ENCODE measurements at places on chromosomes 12 and 14.
A peak's percentile ranks its signal among the peaks of the same experiment; 100 is the strongest.

DNA sequence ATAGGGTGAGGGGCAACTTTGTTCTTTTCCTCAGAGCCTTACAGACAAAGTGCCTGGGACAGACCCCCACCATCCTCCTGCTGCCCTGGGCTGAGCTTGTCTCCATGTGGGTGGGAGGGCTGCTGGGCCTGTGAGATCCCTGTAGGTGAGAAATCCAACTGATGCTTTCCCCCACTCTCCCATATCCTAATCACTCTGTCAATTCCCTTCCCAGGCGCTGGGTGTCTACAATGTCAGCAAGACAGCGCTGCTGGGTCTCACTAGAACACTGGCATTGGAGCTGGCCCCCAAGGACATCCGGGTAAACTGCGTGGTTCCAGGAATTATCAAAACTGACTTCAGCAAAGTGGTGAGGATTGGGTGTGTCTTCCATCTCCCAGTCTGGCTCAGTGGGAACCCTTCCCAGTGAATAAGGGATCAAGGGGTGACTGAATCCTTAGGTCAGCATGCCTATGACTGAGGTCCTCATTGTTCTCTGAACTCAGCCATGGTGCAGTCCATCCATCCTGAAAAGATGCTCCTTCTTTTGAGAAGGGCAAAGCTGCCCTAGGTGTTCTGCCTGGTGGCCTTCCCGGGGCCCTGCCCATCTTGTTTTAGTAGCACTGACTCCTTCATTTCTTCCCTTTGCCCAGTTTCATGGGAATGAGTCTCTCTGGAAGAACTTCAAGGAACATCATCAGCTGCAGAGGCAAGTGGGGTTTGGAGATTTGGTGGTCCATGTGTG, 8.2 kb downstream of the DHRS2 start:
- no peak for DNase-seq

GRCh38 chr12:123034865-123035264, 54.4 kb downstream of the ARL6IP4 start:
- no peak for DNase-seq

DNA sequence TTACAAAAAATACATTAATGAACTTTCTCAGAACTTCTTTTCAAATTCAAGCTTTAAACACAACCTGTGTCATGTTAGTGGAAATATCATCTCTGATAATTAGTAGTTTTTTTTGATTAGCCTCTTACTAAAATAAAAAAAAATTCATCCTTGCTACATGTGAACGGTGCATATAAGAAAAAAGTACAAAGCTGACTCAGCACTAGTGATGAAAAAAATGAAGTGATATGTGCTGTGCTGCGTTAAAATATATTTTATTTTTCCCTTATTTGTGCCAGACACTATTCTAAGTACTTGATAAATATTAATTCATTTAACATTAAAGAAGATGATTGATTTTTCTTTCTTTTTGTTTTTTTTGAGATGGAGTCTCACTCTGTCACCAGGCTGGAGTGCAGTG, 7.5 kb downstream of the IKBIP start:
- DNase-seq, result no peak

GRCh38 chr12:56749359-56749758, 2.8 kb downstream of the PRIM1 start:
- no peak for DNase-seq

- peak; percentile 7 for DNase-seq
Measured at GRCh38 chr12:96302687-96303310, 97.4 kb downstream of the CDK17 start.

DNA sequence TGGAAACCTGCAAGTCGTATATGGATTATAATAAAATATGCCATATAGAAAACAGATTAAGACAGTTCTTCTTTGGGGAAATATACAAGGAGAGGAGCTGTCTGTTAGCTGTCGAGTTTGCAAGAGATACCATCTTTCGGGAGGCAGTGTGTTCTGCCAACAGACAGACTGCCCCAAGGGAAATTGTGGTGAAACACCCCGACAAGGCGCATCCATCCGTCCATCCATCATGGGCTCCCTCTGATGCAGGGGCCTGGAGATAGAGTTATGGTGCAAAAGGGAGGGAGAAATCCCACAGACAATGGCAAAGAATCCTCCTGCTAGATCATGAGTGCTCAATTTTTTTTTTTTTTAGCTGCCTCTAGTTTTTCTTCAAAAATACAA, 156.3 kb downstream of the DPF3 start:
- DNase-seq, result no peak

- peak; percentile 50 for DNase-seq
Measured at GRCh38 chr14:105313381-105314286, 914 bp upstream of the PACS2 start.

DNA sequence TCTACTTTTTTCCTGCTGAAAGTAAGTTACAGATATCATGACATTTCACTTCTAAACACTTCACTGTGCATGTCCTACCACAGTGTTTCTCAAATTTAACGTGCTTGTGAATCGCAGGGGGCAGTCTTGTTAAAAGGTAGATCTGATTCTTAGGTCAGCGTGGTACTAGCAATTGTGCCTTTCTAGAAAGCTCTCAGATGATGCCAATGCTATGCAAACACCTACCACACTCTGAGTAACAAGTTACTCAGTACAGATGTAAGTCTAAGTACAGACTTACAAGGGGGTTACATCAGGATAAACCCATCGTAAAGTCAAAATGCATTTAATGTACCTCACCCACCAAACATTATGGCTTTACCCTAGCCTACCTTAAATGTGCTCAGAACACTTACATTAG, 22.4 kb downstream of the TM7SF3 start:
- no peak for DNase-seq

All from NCI-H2081 (cell line).